ENCODE measurements at places on chromosomes 16 and 17.

DNA sequence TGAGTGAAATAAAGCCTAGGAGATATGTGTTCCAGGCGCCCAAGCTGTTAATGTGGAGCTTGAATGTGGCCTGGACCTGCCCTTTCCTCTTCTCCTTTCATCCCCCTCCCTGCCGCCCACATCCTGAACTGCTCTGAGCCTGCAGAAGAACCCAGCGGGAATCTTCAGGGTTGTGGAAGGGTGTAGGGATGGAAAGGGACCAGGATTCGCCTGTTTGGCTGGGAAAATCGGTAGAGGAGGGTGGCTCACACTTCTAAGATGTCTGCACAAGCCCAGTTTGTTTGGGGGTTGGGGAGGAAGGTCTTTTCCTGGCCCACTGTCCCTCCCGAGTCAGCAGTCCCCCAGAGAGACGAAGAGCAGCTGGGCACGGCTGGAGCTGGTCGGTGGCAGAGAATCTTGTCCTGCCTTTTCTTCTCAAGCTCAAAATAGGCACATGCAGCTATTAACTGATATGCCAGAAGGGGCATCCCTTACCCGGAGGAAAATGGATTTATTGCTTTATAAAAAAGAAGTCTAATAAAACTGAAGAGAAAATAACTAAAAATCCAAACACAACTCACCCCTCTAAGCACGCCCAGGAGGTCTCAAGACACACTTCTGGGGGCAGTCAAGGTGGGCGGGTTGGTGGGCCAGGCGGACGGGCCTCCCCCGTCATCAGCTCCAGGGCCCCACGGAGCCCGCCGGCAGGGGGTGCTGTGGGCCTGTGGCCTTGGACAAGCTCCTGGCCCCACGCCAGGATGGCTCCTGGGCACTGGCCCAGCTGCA, 11.5 kb upstream of the PITPNA start:
- DNase-seq = peak; percentile 45

- peak; percentile 74 for DNase-seq
These were observed at the start of gene EDC4 for GRCh38 chr16:67872631-67873434. EDC4 (plus strand) TSS chr16:67873052; CDS start chr16:67873262, 210 bp downstream.

DNA sequence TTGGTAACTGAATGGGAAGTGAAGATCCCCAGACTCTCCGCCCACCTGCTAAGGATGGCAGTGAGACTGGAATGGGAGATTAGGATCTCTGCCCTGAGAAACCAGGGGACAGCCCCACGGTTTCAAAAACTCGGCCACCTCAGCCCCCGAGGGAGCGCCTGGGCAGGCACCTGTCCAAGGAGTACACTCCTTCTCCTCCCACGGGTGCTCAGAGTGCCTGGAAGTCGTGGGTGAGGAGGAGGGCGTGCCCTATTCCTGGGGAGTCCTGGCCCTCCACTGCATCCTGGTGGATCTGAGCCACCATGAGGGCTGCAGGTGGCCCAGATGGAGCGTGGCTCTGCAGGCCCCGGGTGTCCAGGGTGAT, 78.5 kb downstream of the MGAT5B start:
- DNase-seq = no peak

DNA sequence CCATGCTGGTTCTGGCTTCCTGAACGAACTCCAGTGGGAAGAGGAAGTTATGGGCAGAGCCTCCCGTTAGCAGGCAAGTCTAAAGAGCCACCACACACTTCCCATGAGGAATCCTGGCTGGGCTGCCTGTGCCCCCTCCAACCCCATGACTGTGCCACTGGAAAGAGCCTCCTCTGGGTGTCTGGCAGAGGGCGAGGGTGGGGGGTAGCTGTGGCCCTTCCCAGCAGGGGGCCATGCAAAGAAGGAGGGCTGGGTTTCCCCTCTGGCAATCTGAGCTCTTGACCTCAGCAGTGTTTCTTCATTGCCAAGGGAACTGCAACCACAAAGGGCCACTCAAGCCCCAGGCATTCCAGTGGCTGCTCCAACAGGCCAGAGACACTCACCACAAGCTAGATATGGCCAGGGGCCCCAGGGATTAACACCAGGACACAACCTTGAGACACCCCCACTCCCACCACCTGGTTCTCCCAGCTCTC, 1.7 kb upstream of the RRAD start:
- DNase-seq = no peak

- DNase-seq = no peak
These were observed 8.2 kb downstream of the CREBBP start for GRCh38 chr16:3872216-3872895.

DNA sequence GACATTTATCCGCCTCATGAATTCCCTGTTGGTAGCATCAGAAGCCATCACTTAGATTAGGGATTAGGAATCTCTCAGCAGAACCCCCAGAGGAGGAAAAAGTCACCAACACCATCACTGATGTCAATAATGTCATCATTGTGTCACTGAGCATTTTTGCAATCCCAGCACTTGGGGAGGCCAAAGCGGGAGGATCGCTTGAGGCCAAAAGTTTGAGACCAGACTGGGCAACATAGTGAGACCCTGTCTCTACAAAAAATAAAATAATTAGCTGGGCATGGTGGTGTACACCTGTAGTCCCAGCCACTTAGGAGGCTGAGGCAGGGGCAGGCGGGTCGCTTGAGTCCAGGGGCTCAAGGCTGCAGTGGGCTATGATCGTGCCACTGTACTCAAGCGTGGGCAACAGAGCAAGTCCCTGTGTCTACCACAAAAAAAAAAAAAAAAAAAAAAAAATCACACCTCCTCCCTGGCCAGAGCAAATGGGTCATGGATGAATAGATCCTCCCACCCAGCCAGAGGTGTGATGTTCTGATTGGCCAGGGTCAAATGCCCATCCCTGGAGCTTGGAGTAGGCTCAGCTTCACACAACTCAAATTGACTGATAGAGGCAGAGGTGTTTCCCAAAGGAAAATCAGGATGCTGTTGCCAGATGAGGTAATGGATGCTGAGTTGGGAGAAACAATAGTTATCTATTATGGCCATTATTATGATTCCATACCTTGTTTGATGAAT, 31.6 kb downstream of the VWA3A start:
- DNase-seq = no peak

DNA sequence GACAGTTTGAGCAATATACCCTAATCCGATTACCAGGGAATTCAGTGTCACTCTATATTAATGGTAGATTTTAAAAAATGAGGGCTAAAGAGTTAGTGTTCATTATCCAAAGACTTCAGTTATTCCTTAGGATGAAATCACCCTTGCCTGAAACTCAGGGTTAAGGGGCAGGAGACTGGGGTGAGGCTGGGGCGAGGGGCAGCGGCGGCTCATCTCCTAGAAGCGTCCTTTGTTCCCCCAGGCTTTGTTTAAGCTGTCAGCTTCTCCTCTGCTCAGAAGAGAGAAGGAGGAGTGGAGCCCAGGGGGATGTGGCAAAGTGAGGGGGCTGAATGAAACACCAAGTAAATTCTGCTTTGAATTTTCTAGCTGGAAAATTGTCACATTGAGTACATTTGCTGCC, 117.7 kb upstream of the ELAC2 start:
- no peak for DNase-seq
